A549 treated with Mapracorat at 1 μM for 4 hours (cell line): ENCODE measurements at places on chromosomes 3 and 15. TPM values are rescaled to one million over a fixed set of nuclear protein-coding genes. Genes with fewer than 3 reads are reported as not detected.

Gene ZNF860
- total RNA-seq = 1.1 to 1.4 TPM (median 1.2 TPM) in 5 replicates

Gene MBD4
- total RNA-seq = 16.6 to 21.4 TPM (median 20.9 TPM) in 5 replicates

Gene AADAC
- total RNA-seq = 10.3 to 15.8 TPM (median 13.5 TPM) in 5 replicates

Gene PPIB
- 783 to 825 TPM (median 798 TPM) in 5 replicates for total RNA-seq

Gene NR1I2
- total RNA-seq = not detected in 5 replicates

Gene LRRC31
- not detected in 5 replicates for total RNA-seq

Gene SPATA12
- total RNA-seq = 0.36 to 0.62 TPM (median 0.37 TPM) in 5 replicates

Gene NTRK3
- total RNA-seq = 14.9 to 26.3 TPM (median 24.5 TPM) in 5 replicates

Gene EXOSC7
- total RNA-seq = 42.2 to 52.6 TPM (median 46.8 TPM) in 5 replicates

Gene PLA2G4E
- total RNA-seq = not detected in 5 replicates

Gene SLC35A5
- 11.3 to 17.0 TPM (median 16.0 TPM) in 5 replicates for total RNA-seq

Gene ARPP21
- 0.05 to 0.32 TPM (median 0.13 TPM) in 3 of 5 replicates, not detected in the others for total RNA-seq

Gene ISLR
- total RNA-seq = 0.22 to 0.50 TPM (median 0.39 TPM) in 5 replicates

Gene DPPA4
- total RNA-seq = not detected in 5 replicates

Gene DLEC1
- total RNA-seq = 0.03 to 0.05 TPM (median 0.04 TPM) in 3 of 5 replicates, not detected in the others

Gene CNTN3
- total RNA-seq = not detected in 5 replicates

Gene TPRG1
- total RNA-seq = 0.07 to 0.33 TPM (median 0.12 TPM) in 5 replicates

Gene ACAD11
- total RNA-seq = 3.1 to 5.1 TPM (median 4.2 TPM) in 5 replicates

Gene RHOV
- total RNA-seq = 4.2 to 5.8 TPM (median 4.8 TPM) in 5 replicates

Gene PLCB2
- total RNA-seq = 0.51 to 1.1 TPM (median 0.77 TPM) in 5 replicates

Gene CPA3
- not detected in 5 replicates for total RNA-seq

Gene CCDC13
- 0.30 to 0.74 TPM (median 0.41 TPM) in 5 replicates for total RNA-seq

Gene OR5K2
- not detected in 5 replicates for total RNA-seq

Gene MYL3
- total RNA-seq = not detected in 5 replicates

Gene SLC28A1
- 0.06 TPM in 2 of 5 replicates, not detected in the others for total RNA-seq

Gene KIF15
- total RNA-seq = 7.5 to 10.8 TPM (median 8.1 TPM) in 5 replicates

Gene GOLGA8F
- total RNA-seq = 0.04 TPM in 1 of 5 replicates, not detected in the others

Gene SCN11A
- total RNA-seq = 0.02 TPM in 1 of 5 replicates, not detected in the others

Gene COLQ
- 0.22 to 0.54 TPM (median 0.28 TPM) in 5 replicates for total RNA-seq

Gene CPB1
- not detected in 5 replicates for total RNA-seq

Gene DUOX1
- total RNA-seq = not detected in 5 replicates

Gene TGM4
- 0.07 to 0.30 TPM (median 0.14 TPM) in 5 replicates for total RNA-seq

Gene ACP3
- total RNA-seq = 0.07 to 0.08 TPM in 2 of 5 replicates, not detected in the others

Gene BMF
- 0.97 to 1.5 TPM (median 1.1 TPM) in 5 replicates for total RNA-seq

Gene CRYBG3
- 5.4 to 8.1 TPM (median 5.9 TPM) in 5 replicates for total RNA-seq

Gene LNP1
- 0.59 to 1.2 TPM (median 0.82 TPM) in 5 replicates for total RNA-seq

Gene GOLGA8M
- 0.08 to 0.40 TPM in 2 of 5 replicates, not detected in the others for total RNA-seq

Gene STARD9
- total RNA-seq = 1.6 to 2.1 TPM (median 1.9 TPM) in 5 replicates

Gene VEPH1
- 0.24 to 0.37 TPM (median 0.32 TPM) in 4 of 5 replicates, not detected in the other for total RNA-seq

Gene SEC62
- 78.3 to 130 TPM (median 88.5 TPM) in 5 replicates for total RNA-seq

Gene POPDC2
- 0.16 to 0.87 TPM (median 0.49 TPM) in 5 replicates for total RNA-seq

Gene CCDC39
- total RNA-seq = not detected in 5 replicates
